ENCODE measurements at places on chromosomes 3 and 15.

DNA sequence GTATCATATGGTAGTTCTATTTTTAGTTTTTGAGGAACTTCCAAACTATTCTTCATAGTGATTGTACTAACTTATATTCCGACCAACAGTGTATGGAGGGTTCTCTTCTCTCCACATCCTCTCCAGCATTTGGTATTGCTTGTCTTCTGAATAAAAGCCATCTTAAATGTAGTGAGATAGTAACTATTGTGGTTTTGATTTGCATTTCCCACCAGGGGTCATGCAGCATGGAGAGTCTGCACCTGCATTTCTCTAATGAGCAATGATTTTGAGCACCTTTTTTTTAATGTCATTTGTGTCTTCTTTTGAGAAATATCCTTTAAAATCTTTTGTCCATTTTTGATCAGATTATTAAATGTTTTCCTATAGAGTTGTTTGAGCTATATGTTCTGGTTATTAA is 718.5 kb downstream of the ZBBX start:
- no peak for DNase-seq

GRCh38 chr3:65347166-65347565 is 659.4 kb upstream of the ADAMTS9 start:
- DNase-seq = no peak

- DNase-seq = no peak
These were observed 24.4 kb upstream of the FAM81A start for GRCh38 chr15:59413577-59413976.

DNA sequence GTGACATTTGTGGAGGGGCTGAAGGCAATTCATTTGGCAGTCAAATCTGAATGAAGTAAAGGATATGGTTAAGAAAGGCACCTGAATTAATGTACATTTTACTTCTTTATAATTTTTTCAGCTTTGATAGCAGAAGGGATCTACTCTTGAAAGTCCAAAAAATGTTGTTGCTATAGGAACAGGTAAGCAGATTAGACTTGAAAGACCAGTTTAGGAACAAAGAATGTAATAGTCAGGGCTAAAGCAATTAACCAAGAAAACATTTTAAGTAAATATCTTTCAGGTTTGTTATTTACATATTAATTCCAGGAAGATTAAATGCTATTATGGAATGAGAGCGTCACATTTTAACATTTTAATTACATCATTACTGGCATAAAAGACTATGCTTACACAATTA is 1.1 kb downstream of the ATP13A4 start:
- DNase-seq = no peak

All from stimulated activated CD4-positive, alpha-beta T cell treated with anti-CD3 and anti-CD28 coated beads, Interleukin-4, amount 100 ng/mL, for 24 hours (primary cell).